ENCODE measurements at places on chromosomes 6 and 20.

- DNase-seq: no peak
Measured at GRCh38 chr20:38078084-38078483, 44.5 kb downstream of the RPRD1B start.

GRCh38 chr6:9766240-9766915 is 648.5 kb downstream of the TFAP2A start:
- no peak for DNase-seq

DNA sequence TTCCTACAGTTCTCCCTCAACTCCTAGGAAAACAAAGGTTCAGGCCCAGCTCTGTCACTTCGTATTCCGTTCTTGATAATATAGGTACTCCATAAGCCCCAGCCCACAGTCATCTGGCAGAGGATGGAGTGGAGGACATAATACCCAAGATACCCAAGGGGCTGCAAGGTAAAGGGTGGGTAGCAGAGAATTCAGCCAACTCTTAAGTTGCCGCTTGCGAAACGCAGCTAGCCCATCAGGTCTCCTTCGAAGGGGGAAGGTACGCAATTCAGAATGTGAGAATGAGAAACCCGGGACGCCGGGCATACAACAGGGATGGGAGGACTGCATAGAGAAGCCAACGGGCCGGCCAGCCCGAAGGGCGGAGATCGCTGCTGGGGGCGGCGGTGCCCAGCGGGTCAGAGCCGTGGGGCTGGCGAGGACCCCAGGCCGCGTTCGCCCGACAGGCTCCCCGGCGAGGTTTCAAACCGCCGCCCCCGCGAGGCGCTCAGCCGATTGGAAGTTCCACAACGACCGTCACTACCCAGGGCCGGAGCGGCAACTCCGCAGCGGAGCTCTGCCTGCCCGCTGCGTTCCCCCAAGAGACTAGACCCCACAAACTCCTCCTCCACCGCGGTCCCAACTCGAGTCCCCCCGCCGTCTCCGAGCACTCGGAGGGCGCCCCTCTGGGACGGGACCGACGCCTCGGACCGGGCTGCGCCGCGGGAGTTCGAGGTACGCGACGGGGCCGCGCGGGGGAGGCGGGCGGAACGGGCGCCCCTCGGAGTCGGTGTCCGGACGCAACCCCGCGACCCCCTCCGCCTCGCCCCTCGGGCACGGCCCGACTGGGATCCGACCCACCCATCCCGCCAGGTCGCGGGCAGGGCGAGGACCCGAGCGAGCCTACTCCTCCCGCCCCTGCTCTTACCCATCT is 911 bp downstream of the CDK19 start:
- peak; percentile 77 for DNase-seq

DNA sequence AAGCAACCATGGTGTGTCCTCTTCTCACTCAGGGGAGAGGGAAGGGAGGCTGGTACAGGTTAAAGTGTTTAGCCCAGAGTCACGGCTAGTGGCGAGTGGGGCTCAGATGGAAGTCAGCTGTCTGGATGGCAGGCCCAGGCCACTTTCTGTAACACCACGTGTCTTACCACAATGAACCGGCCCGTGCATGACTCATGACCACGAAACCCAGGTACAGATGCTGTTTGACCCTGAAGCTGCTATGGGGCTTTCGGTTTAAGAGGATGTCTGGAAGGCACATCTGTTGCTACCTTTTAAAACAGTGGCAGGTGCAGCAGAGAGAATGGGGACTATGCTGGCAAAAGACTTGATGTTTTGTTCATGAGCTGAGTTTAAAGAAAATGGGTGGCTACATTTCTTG is 36.5 kb upstream of the MPC1 start:
- no peak for DNase-seq

GRCh38 chr20:50366270-50367103 is 143.7 kb upstream of the PTPN1 start:
- no peak for DNase-seq

DNA sequence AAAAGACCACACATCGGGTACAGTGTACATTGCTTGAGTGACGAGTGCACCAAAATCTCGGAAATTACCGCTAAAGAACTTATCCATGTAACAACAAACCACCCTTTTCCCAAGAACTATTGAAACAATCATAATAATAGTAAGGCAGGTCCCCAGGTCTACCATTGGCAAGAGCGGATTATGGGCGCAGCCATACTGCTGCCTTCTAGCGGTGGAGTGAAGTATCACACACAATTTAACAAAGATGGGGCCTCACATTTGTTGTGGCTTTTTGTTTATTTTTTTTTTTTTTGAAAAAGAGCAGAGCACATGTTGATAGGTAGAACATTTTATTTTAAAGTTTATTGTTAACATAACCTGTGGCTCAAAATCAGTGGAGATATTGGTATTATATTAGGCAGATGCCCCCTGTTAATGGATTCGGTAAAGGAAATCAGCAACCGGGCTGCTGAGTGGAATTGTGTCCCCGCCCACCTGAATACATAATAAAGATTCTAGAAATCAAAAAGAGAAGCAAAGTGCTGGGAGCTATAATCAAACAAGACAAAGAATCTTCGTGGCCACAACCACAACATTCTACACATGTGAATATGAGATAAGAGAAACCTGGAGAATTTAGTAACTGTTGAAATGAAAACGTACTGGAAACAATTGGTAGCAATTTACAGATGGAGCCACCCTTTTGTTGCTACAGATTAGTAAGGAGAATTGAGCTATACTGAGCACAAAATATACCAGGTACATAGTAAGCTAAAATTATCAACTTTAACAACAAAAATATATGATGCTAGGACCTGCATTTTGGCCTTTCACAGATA is 94.2 kb upstream of the EXOC2 start:
- DNase-seq: peak; percentile 75

- no peak for DNase-seq
Measured at GRCh38 chr6:136783495-136784270, 8.6 kb downstream of the MAP3K5 start.

GRCh38 chr20:48467622-48468021 is 360.2 kb downstream of the PREX1 start:
- no peak for DNase-seq

- no peak for DNase-seq
Measured at GRCh38 chr20:20521736-20522135, 153.8 kb downstream of the INSM1 start.

DNA sequence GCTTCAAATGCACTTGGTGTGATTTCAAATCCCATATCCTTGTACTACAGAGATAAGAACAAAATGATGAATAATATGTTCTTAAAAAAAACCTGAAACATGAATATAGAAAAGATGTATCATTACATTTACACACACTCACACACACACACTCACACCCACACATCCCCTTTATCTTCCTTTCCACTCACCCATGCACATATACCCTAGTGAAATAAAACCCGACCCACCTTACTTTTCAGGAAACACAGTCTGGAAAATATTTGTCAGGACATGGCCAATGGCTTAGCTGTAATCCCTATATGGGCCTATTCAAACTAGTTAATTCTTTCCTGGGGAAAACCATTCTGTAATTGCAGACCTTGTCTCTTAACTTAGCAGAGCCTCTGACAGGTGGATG is 60.8 kb upstream of the EDN1 start:
- DNase-seq: no peak

DNA sequence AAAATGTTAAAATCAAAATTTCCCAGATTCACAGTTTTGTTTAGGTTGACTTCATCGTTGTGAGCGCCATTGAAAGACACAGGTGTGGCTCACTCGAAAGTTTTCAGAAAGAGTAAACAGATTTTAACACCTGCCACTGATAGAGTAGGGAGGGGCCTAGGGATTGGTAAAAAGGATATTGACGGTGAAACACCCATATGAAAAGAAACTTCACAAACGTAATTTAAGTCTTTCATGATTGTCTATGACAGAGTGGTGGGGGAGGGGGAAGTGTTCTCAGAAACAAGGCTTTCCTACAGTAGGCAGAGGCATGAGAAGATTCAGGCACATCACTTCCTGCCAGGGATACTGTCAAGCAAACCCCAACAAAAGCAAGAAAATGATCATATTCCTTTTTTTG is 101.4 kb downstream of the PERP start:
- no peak for DNase-seq

- DNase-seq: no peak
Measured at GRCh38 chr6:8243475-8243874, 141.1 kb upstream of the EEF1E1 start.

- no peak for DNase-seq
Measured at GRCh38 chr20:56439771-56440291, 27.8 kb downstream of the CASS4 start.

GRCh38 chr6:154363821-154364220 is 7.2 kb upstream of the IPCEF1 start:
- DNase-seq: no peak

- no peak for DNase-seq
Measured at GRCh38 chr6:55674672-55675071, 95.7 kb upstream of the HMGCLL1 start.

DNA sequence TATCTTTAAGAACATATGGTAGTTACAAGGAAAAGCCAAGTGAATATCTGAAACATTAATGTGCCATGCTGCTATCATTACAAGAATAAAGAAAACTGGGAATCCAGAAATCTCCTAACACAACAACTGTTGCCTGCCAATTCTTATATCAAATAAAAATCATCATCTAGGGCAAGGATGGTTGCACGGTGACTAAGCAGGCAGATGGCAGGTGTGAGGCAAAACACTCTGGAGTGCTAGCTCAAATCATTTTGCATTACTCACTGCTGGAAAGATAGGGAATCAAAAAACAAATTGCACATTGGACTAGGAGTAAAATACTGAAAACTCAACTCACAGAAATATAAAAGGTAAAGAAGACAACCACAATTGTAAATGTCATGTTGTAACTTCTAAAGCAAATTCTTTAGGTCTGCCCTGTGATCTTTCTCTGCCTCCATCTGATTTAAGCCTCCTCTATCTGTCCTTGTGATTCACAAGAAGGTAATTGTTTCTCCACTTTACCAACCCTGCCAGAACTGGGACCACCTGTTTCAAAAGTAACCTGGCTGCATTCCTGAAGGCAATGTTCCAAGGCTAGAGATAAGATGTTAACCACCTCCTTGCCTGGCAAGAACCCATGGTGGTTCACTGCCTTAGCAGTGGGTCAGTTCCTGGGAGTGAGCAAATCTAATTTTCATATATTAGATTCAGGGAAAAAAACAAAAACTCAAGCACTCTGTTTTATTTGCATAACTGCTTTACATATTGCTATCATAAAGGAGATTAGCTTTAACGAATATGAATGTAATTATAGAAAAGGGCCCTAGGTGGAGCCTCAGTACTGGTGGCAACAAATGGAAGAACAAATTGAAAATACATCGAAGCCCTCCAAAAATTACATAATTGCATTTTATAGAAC is 33.1 kb upstream of the LCA5 start:
- DNase-seq: peak; percentile 46

- no peak for DNase-seq
Measured at GRCh38 chr6:39942903-39943580, 8.8 kb upstream of the MOCS1 start.

DNA sequence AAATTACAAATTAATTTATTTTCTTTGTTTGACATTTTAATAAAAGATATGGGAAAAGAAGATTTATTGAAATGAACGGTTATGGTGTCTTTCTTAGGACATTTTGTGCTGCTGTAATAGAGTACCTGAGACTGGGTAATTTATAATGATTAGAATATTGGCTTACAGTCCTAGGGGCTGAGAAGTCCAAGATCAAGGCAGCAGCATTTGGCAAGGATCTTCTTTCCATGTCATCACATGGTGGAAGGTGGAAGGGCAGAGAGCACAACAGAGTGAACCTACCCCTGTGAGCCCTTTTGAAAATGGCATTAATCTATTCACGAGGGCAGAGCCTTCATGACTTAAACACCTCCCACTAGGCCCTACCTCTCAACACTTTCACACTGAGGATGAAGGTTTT is 75.7 kb upstream of the LTV1 start:
- no peak for DNase-seq

DNA sequence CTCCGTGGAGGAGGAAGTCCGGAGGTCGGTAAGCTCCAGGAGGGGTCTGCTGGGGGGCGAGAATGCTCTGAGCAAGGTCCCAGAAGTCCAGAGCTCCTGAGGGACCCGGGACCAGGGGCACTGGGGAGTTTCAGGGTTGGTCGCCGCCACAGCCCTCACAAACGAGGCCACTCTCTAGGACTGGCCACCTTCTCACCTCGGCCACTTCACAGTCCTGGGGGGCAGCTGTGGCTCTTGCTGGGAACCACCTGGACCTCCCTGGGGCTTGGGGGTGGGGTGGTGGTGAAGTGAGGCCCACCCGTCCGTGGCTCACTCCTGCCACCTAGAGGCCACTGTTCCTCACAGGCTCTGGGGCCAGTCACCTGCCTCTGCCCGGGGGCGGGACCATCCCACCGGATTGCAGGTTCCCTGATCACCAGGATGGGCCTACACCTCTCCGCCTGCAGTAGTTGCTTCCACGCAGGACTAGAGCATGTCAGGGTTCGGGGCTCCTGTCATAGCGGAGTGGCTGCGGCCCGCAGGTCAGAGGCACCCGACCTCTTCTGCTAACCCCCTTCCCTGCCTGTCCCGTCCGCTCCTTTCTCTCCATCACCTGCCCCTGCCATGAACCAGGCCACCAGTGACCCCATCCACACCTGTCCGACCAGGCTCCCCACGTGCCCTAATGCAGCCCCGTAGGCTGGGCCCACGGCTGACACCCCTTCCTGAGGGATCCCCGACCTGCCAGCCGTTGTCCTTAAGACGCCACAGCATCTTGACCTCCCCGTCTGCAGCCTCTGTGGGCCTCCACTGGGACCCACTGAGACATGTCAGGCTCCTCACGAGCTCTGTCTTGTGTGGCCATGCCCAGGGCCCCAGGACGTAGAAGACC is 5.1 kb upstream of the TCEA2 start:
- peak; percentile 90 for DNase-seq

DNA sequence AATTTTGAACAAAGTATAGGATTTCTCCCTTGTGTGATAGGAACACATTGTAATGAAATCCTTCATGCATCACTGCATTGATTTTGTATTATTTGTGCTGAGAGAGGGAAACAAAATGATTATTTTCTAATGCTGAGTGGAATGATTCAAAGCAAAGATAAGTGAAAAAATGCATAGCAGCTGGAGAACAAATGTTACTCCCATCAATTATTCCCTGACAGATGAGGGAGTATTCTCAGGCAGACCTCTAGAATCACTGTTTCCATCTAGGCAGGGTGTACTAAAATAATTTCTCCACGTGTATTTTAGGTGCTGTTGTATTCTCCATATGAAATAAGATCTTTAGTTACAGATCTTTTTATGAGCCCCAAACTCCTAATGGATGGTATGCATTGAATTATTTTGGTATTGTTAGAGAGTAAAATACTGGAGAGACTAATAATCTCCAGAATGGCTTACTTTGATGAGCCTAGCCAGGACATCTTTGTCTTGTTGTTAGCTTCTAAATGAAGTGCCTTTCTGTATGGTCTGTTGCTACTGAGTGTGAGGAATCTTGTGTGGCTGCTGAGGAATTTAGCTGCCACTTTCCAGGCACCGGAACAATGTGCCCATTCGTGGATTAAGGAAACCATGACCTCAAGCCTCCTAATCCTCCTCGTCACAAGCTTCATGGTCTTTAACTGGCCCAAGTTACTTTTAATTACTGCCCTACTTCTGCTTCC is 39.6 kb downstream of the RNF217 start:
- DNase-seq: no peak

DNA sequence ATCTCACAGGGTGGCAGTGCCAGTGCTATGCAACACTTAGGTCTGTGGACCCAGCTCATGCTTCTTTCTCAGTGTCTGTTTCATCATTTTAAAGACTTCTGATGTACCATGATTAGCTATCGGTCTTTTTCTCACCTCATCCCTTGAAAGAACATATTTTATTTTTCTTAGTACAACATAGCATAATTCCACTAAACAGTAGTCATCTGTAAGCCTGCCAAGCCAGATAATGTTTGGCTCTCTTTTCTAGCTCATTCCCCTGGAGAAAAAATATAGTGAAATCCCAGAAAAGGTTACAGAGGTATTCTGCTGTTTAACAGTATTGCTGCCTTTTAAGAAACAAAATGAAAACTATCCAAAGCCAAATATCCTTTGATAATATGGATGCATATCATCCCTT is 177.0 kb upstream of the MMS22L start:
- no peak for DNase-seq
